ENCODE measurements at places on chromosomes 5 and 9.

- no peak for DNase-seq
Measured at GRCh38 chr5:179973391-179973790, 65.7 kb upstream of the TBC1D9B start.

DNA sequence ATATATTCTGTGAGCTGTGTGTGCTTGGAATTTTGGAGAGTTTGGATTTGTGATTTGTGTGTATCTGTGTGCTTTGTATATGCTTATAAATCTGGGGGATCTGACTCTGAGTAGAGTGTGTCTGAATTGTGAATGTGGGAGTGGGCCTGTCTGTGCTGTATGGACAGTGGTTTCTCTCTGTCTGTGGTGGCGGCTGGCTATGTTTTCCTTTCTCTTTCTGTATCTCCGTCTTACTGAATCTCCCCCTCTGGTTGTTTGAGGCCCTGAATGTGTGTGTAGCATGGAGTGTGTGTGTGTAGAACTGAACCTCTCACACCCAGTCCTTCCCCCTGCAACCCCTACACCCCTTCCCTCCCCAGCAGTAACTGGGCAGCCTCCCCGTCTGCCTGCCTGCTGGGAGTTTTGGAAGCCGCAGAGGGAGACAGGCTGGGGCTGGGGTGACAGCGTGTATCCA lies 4.7 kb downstream of the CXXC5 start:
- no peak for DNase-seq

GRCh38 chr9:34520096-34520495 lies 2.7 kb downstream of the ENHO start:
- DNase-seq, result no peak

DNA sequence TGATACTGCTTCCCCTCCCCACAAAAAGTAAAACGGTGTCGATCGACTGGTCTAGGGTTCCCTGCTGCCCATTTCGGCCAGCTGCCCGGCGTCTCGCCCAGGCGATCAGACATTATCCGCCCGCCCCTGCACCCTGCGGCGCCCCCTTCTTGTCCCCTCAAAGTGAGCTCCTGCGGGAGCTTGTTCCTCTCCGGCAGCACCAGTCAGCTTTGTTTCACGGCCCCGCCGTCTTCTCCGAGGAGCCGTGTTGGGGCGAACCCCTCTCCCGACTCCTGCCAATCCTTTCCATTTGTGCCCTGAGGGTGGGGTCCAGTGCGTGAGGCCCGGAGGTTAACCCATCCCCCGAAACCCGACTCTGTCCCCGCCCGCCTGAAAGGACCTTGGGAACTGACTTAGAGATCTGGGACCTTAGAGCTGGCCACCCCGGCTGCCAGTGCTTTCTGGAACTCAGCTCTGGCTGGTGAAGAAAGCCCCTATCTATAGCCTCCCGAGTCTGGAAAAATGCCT lies 518 bp downstream of the UBE2B start:
- DNase-seq, result peak; percentile 48

GRCh38 chr5:151238303-151238741 lies 14.4 kb upstream of the CCDC69 start:
- no peak for DNase-seq

DNA sequence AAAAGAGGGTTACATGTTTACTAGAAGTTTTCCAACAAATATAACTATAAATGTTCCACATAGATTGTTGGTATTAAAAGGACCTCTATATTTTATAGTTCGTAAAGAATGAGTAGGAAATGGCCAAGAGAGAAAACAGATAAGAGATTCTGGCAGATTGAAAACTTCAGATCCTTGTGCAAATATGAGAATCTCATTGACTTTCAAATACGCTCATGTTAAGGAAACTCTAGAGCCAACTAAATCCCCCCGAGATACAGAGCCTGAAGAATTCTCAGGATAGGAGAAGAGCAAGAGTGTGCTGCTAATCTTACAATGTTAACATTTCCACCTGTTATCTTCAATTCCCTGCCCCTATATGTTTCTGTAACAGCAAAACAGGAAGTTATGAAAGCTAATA lies 159.0 kb upstream of the OR13F1 start:
- no peak for DNase-seq

DNA sequence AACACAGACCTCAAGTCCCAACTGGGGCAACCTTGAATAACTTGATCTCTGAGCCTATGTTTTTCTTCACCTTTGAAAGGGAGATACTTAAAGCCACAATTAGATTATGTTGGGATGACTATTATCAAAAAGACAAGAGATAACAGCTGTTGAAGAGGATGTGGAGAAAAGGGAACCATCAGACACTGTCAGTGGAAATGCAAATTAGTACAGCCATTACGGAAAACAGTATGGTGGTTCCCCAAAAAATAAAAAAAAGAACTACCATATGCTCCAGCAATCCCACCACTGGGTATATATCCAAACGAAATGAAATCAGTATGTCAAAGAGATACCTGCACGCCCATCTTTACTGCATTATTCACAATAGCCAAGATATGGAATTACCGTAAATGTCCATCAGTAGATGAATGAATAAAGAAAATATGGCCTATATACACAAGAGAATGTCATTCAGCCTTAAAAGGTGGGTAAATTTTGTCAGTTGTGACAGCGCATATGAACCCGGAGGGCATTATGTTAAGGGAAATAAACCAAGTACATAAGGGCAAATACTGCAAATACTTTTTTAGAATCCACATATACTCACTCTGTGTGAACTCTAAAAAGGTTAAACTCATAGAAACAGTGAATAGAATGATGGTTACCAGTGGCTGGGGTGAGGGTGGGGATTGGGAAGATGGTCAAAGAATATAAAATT lies 12.7 kb downstream of the FAT2 start:
- no peak for DNase-seq

DNA sequence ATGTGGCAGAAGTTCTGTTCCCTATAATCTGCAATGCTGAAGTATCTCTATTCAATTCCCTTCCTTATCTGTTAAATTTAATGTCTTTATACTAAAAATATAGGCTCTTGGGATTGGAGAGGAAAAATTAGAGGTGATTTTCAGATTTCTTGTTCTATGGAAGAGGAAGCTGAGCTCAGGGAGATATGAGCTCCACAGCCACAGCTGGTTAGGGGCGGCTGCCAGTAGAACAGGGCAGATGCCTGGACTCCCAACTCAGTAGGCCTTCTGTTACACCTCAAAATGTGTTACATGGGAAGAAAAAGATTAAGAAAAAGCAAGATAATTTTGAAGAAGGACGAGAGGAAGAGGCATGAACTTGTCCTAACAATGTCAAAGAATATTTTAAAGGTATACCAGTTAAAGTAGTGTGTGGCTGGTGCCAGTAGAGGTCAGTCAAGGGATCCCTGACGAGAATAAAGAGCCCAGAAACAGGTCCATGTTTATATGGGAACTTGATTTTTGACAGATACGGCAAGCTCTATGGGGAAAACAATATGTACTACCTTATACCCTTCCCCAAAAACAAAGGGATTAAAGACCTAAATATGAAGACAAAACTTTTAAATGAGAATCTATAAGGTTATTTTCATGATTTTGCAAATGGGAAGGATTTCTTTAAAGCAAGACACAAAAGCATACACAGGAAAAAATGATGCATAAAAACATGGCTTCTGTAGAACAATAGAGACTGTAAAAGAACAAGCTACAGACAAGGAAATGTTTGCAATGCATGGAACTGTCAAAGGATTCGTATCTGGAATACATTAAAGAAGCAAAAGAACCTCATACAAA lies 28.7 kb downstream of the DNAJC21 start:
- no peak for DNase-seq

DNA sequence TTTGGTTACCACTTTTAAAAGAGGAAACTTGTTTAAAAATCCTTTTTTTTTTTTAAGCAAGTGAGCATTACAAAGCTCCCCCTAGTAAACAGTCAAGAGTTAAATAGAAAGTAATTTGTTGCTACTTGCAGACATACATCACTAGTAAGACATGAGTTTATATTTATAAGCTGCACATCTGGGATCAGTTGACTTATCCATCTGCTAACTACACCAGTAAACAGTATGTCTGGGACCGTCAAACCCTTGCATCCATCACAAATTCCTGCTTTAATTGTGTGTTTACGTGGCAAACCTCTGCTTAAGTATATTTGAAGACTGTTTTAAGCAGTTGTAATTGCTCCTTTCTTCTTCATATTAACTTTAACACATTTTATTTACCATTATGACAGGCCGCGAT lies 146.8 kb downstream of the EBF1 start:
- no peak for DNase-seq

GRCh38 chr5:67211926-67212325 lies 15.3 kb upstream of the CD180 start:
- no peak for DNase-seq

DNA sequence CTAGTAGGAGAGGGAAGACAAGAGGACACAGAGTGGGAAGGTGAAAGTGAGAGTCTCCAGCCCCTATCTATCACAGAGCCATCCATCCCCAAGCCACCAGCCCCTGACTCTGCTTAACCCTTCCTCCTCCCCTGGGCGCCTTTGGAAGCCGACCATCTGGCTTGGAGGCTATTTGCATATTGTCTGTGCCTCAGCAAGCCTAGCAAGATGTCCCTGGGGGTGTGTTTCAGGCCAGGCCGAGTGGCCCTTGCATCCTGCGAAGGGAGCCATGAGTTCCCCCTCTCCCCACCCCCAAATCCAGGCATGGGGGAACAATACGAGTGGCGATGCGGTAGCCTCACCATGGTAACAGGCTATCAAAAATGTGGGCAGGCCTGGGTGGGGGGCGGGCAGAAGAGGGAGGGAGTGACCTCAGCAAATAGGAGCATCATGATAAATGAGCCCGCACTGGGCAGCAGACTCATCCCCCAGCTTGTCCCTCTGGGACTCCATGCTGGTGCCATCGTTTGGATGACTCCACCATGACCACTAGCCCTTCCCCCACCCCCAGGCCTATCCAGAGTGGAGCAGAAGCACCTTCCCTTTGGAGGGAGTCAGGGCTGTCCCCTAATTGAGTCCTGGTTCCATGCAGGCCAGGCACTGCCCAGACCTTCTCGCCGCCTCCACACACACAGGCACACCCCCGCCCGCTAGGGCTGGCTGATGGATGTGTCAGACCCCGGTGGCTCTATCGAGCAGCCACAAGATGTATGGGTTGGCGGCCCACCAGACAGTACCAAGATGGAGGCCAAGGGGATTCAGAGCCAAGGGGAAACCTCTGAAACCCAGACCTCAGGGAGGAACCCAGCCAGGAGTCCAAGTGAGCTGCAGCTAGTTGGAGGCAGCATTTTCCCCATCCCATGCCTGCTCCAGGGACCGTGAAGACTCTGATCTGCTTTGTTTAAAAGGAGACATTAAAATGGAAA lies 14.6 kb downstream of the URM1 start:
- DNase-seq, result no peak

DNA sequence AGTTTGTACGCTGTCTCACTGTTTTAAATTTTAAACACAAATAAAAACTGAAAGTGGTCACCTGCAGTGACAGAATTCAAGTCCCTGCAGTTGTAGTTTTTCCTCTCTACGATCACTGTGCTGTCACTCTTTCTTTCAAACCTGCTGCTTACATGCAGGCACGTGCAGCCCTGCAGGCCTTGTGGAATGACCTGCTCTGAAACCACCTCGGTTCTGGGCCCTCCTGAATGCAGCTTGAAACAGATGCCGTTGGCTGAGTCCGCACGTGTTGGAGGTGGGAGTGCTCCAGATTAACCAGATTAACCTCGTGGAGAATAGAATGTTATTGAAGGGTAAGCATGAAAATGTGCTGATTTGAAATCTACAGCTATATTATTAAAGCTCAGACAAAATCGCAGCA lies 126.0 kb upstream of the ERCC6L2 start:
- DNase-seq, result no peak

GRCh38 chr9:109336409-109336808 lies 15.6 kb upstream of the EPB41L4B start:
- DNase-seq, result no peak
